Small intestine (tissue), 16 donors: ENCODE measurements at places on chromosomes 13 and 19. TPM values are rescaled to one million over a fixed set of nuclear protein-coding genes. Genes with fewer than 3 reads are reported as not detected.

Gene CD37
- 11.6 TPM for polyA plus RNA-seq

GRCh38 chr19:35117116-35117515, 1.5 kb downstream of the FXYD3 start:
- DNase-seq, result no peak

- peak; percentile 82 for DNase-seq
Measured at GRCh38 chr19:35549174-35549788, 3.9 kb downstream of the TMEM147 start.

- no peak for DNase-seq
Measured at GRCh38 chr13:102816708-102817107, 17.8 kb downstream of the BIVM start.

DNA sequence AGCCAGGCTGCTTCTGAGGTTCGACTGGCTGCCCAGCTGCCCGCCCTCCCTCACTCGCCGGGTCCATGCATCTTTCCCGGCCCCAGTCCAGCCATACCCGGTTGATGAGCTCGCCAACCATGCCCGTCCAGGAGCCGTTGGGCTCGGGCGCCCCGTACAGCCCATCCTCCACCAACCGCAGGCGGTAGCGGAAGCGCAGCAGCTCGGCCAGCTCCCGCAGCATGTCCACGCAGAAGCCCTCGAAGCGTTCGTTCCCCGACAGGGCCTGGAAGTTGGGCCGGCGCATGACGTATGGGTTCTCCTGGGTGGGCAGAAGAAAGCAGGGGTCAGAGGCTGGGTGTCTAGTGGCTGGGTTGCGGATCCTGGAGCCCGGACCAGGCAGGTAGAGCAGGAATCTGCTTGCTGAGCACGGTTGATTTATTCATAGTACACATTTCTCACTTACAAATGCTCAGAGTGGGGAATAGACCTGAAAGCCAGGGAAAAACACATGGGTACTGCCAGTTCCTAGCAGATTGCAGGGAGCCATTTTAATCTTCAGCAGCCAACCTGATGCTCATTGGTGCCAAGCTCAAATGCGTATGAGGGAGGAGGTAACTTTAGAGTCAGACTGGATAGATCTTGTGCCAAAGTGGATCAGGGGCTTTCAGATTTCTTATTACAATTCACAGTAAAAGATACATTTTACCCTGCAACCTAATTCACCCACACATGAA, 27.4 kb downstream of the GRIK5 start:
- DNase-seq, result no peak
